Breast epithelium (tissue), 4 donors: ENCODE measurements at places on chromosomes 6 and 20. TPM values are rescaled to one million over a fixed set of nuclear protein-coding genes. Genes with fewer than 3 reads are reported as not detected.

Gene SNPH
- total RNA-seq, result 2.3 TPM

Gene IMPG1
- total RNA-seq, result not detected

Gene TP53TG5
- not detected for total RNA-seq

Gene CFAP206
- 0.64 TPM for total RNA-seq

Gene GRIK2
- total RNA-seq, result 1.1 TPM

Gene IL17F
- total RNA-seq, result not detected

Gene CALHM4
- total RNA-seq, result not detected

Gene LINC00237
- total RNA-seq, result not detected

Gene ACSS1
- 37.4 TPM for total RNA-seq

Gene EBF4
- 22.0 TPM for total RNA-seq

Gene RRAGD
- total RNA-seq, result 23.9 TPM

Gene POFUT1
- 29.5 TPM for total RNA-seq

Gene FKBP1C
- 0.29 TPM for total RNA-seq

Gene XKR7
- not detected for total RNA-seq

Gene VGLL2
- total RNA-seq, result not detected

Gene LKAAEAR1
- 0.64 TPM for total RNA-seq

Gene CYP39A1
- total RNA-seq, result 6.9 TPM

Gene NKAIN4
- total RNA-seq, result not detected

Gene MGME1
- total RNA-seq, result 7.8 TPM

Gene WFDC12
- not detected for total RNA-seq

Gene CST1
- not detected for total RNA-seq

Gene UBE2C
- 5.9 TPM for total RNA-seq

Gene RPP40
- total RNA-seq, result 9.2 TPM

Gene LSM14B
- 20.6 TPM for total RNA-seq

Gene CENPQ
- total RNA-seq, result 9.7 TPM

Gene OPN5
- not detected for total RNA-seq
